ENCODE measurements at places on chromosomes 11 and 22.

- no peak for DNase-seq
These were observed 1.8 kb downstream of the TESMIN start for GRCh38 chr11:68749229-68750123.

GRCh38 chr11:50246699-50247098, 214.0 kb downstream of the OR4C45 start:
- DNase-seq, result no peak

DNA sequence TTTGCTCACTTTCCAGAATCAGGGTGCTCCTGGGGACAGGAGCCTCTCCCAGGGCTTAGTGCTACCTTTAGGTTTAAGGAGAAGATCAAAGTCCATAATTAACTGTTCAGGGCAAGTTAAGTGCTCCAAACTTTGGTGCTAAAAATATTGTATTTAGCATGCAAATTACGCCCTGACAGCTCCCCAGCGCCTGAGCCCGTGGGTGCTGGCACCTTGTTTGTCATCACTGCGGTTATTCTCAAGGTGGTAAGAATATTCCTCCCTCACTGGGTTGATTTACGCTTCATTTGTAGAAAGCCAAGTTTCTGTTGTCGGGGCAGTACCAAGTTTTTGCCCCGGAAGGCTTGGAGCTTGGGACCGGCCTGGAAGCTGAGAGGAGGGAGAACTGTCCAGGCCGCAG, 21.3 kb downstream of the ANKK1 start:
- no peak for DNase-seq

DNA sequence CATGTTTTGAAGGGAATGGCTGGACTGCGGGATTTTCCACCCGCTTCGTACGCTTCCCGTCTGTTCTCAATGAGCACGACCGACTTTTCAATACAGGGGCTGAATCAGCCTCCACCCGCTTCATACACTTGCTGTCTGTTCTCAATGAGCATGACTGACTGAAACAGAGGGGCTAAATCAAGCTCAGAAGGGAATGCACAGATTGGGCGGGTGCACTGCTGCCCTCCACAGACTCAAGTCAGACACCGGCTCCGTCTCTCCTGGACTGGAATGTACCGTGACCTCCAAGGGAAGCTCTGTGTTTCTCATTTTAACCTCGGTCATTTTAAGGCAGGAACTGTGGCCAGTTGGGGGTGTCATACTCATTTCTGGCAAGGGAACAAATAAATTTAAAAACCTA, 48.5 kb downstream of the BRD1 start:
- DNase-seq, result no peak

- DNase-seq, result no peak
These were observed 37.2 kb downstream of the LIMK2 start for GRCh38 chr22:31248965-31249958.

DNA sequence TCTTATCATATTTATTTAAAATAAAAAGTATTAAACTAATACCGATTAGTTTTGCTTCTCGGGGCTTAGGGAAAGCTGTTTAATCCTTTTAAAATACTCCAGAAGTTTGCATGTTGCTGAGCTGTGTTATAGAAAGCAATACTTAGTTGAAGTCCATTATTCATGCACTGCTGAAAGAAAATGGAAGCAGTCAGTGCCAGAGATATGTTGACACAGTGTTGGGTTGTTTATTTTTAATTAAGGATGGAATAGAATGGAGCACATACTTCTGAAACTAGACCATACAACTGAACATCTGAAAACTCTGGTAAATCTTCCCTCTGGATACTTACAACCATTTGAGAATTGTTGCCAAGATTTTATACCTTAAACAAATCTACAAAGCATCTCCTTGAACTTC, 282.7 kb upstream of the CCDC179 start:
- no peak for DNase-seq

DNA sequence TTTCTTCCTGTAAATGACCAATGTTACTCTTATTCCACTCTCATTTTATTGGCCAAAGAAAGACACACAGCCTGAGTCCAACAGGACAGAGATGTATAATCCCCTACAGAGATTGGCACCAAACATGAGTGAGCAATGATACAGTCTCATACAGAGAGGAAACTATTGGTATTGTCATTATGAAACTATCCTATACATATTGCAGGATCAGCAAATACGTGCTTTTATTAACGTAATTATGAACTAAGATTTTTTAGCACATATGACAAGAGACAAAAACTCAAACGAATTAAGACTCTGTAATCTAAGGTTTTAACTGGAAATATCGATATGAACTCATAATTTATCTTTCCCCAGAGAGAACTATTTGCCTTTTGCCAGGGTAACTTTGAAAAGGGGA, 99.3 kb upstream of the LDLRAD3 start:
- DNase-seq, result no peak

DNA sequence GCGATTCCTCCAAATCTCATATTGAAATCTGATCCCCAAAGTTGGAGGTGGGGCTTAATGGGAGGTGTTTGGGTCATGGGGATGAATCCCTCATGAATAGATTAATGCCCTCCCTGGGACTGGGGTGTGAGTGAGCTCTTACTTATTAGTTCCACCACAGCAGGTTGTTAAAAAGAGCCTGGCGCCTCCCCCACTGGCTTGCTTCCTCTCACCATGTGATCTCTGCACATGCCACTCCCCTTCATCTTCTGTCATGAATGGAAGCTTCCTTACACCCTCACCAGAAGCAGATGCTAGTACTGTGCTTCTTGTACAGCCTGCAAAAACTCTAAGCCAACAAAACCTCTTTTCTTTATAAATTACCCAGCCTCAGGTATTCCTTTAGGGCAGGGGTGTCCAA, 8.8 kb downstream of the RRAS2 start:
- no peak for DNase-seq

- DNase-seq, result no peak
These were observed 17.4 kb downstream of the LIMK2 start for GRCh38 chr22:31229402-31230079.

All from fibroblast of skin of left biceps (primary cell).